Stomach (tissue), 19 donors: ENCODE measurements at places on chromosomes 6 and 20. TPM values are rescaled to one million over a fixed set of nuclear protein-coding genes. Genes with fewer than 3 reads are reported as not detected.

- no peaks in the 10 kb centered on the region for H3K27me3 ChIP-seq
- peak overlapping the region; percentile 70 for H3K4me3 ChIP-seq
- peaks cover 55% of the 10 kb centered on the region for H3K36me3 ChIP-seq
- DNase-seq: no peak
These were observed 120.9 kb upstream of the SLC2A12 start for GRCh38 chr6:134173366-134173725.

DNA sequence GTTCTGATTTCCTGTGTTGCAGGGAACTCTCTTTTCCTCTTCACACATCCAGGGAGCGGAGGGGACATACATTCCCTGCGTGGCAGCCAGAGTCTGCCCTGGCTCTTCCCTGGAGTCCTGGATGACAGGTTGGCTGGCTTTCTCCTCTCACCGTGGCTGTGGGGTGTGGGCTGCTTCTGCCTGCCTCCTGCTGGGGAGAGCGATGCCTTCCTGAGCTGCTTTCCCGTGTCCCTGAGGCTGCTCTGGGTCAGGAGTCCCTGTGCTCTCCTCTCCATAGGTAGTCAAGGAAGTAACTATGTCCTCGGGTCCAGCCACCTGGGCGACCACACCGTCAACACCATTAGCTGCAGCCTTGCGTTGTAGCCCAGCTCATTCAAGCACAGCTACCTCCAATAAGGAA lies 451.7 kb downstream of the QKI start:
- no peak overlapping the region for H3K27ac ChIP-seq
- H3K4me3 ChIP-seq: no peak overlapping the region
- no peaks in the 10 kb centered on the region for H3K36me3 ChIP-seq
- no peaks in the 10 kb centered on the region for H3K27me3 ChIP-seq
- H3K4me1 ChIP-seq: no peaks in the 10 kb centered on the region

DNA sequence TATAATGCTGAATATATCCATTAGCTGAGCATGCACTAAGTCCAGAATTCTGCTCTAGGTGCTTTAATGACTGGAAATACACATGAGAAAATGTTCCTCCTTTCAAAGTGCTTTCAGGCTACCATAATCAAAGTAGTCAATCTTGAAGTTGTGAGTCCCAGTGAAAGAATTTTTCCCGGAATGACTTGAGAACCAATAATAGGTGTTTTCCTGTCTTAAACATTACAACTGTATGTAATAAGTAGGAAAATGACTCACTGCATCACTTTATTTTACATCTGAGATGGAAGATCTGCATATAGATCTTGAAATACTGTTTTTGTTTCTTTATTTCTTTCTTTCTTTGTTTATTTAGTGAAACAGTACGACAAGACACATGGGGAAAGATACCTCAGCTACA lies 437.4 kb upstream of the JAG1 start:
- H3K36me3 ChIP-seq: no peaks in the 10 kb centered on the region
- no peak overlapping the region for H3K27ac ChIP-seq
- DNase-seq: no peak
- peaks cover 3% of the 10 kb centered on the region for H3K4me1 ChIP-seq

GRCh38 chr6:96923871-96924493 lies 546 bp upstream of the KLHL32 start:
- peak overlapping the region; percentile 83 for H3K27ac ChIP-seq
- peak overlapping the region; percentile 65 for H3K4me3 ChIP-seq
- no peak for DNase-seq
- H3K27me3 ChIP-seq: no peaks in the 10 kb centered on the region
- H3K36me3 ChIP-seq: no peaks in the 10 kb centered on the region
- no peaks in the 10 kb centered on the region for H3K4me1 ChIP-seq

- no peak within 1 kb of the TSS for H3K27ac ChIP-seq
- H3K4me1 ChIP-seq: peaks cover 6% of the 10 kb centered on the region
- H3K27me3 ChIP-seq: peaks cover 41% of the 10 kb centered on the region
- no peaks in the 10 kb centered on the region for H3K36me3 ChIP-seq
- DNase-seq: peak; percentile 66
- peak within 1 kb of the TSS; percentile 46 for H3K4me3 ChIP-seq
These were observed at the start of gene KHDRBS2 for GRCh38 chr6:62285612-62286469. Gene KHDRBS2, minus strand, starts transcription at chr6:62286225.

DNA sequence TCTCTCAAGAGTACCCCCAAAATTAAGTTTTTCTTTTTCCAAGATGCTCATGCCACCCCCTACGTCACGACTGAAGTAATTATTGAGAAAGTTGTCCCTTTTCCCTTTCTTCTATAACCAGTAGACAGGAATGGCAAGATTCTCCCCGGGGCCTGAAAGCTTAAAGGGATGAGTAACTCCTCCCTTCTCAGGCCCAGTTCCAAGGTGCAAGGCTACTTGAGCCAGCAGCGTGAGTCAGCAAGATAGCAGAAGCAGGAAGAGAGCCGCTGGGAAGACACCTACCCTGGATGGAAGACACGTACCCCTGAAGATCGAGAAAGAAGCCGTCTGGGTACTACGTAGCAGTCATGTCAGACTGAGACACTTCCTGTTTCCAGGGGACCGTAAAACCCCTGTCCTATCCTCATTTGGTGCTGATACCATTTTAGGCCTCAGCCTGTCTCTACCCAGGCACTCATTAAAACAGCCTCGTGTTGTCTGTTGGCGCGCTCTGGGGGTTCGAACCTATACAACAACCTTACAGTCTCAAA lies 241.0 kb downstream of the ADGRG6 start:
- no peaks in the 10 kb centered on the region for H3K27me3 ChIP-seq
- H3K4me1 ChIP-seq: no peaks in the 10 kb centered on the region
- peak; percentile 43 for DNase-seq
- H3K27ac ChIP-seq: no peak overlapping the region
- H3K4me3 ChIP-seq: no peak overlapping the region

- no peak overlapping the region for H3K4me3 ChIP-seq
- H3K27me3 ChIP-seq: no peaks in the 10 kb centered on the region
- no peak overlapping the region for H3K27ac ChIP-seq
These were observed 126.4 kb downstream of the CEP57L1 start for GRCh38 chr6:109221543-109222195.

DNA sequence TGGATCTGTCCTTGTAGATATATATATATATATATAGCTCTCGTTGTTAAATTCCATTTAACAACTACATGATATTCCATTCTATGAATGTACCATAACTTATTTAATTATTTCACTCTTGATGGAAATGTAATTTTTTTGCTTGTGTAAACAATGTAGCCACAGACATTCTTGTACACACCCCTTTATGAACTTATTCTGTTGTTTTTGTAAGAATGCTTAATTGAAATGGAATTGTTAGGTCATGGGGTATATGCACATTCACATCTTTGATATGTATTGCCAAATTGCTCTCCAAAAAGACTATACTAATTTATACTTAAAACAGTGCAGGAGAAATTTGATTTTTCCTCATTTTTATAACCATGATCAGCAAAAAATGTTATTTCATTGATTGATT lies 67.2 kb downstream of the MAP3K4 start:
- no peak overlapping the region for H3K27ac ChIP-seq
- no peaks in the 10 kb centered on the region for H3K4me1 ChIP-seq
- no peak for DNase-seq
- H3K27me3 ChIP-seq: no peaks in the 10 kb centered on the region

GRCh38 chr6:90720404-90720803 lies 133.5 kb upstream of the MAP3K7 start:
- no peak overlapping the region for H3K4me3 ChIP-seq
- H3K4me1 ChIP-seq: no peaks in the 10 kb centered on the region
- H3K27ac ChIP-seq: no peak overlapping the region

DNA sequence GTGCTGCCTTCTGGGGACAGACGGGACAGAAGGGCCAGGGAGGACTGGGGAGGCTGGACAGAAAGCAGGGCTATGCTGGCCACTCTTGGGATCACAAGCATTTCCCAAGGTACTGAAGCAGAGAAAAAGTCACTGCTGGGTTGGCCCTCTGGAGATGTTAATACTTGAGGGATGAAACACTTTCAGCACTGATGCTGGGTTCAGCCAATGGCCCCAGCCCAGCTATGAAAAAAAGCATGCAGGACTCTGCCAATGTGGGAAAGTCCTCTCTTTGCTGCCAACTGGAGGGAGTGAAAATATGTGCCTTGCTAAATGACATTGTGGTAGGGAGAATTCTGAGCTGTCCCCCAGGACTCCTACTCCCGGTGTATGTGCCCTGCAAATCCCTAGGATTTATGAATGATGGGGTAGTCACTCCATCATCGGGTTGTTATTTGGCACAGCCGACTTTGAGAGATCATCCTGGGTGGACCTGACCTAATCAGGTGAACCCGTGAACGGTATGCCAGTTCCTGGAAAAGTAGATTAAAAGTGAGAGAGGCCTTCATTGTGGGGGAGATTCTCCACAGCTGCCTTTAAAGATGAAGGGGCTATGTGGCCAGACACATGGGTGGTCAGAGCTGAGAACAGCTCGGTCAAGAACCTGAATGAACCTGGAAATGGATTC lies 119.9 kb upstream of the TRAF3IP2 start:
- no peak overlapping the region for H3K27ac ChIP-seq
- no peak overlapping the region for H3K4me3 ChIP-seq
- H3K36me3 ChIP-seq: no peaks in the 10 kb centered on the region
- peaks cover 61% of the 10 kb centered on the region for H3K4me1 ChIP-seq
- DNase-seq: no peak

DNA sequence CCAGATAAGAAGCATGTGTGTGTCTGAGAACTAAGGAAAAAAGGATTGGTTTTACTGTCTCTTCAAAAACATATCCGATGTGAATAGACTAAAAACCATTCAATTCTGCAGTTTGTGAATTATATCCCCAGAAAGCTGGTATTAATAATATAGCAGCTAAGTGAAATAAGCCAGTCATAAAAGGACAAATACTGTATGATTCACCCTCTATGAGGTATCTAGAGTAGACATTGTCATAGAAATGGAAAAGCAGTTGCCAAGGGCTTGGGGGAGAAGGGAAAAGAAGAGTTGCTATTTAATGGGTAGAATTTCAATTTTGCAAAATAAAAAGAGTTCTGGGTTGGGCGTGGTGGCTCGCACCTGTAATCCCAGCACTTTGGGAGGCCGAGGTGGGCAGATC lies 137.5 kb downstream of the ATXN1 start:
- no peaks in the 10 kb centered on the region for H3K27me3 ChIP-seq
- H3K36me3 ChIP-seq: no peaks in the 10 kb centered on the region
- DNase-seq: no peak
- no peak overlapping the region for H3K4me3 ChIP-seq
- no peak overlapping the region for H3K27ac ChIP-seq

DNA sequence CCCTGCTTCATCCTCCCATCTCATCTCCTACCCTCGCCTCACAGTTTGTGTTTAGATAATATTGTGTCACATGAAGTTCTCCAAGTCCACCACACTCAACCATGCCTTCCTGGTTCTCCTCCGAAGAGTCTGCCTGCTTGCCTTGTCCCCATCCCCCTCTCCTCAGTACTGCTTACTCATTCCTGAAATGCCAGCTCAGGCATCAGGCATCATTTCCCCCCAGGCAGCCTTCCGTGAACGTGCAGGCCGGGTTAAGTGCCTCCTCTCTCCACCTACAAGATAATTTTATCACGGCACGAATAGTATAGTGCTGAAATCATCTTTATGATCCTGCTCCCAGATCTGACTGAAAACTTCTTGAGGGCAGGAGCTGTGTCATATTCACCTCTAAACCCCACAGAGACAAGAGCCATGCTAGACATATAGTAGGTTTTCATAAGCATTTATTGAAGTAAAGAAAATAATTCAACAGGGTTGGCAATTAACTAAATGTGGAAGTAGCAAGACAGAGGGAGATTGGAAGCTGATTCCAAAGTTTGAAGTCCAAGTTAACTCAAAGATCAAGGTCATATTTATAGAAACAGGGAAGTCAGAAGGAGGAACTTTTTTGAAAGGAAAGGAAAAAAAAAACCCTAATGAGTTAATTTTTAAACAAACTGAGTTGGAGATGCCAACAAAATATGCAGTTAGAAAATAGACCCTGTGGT lies 48.7 kb upstream of the BMP2 start:
- DNase-seq: no peak
- no peaks in the 10 kb centered on the region for H3K36me3 ChIP-seq
- peak overlapping the region; percentile 45 for H3K27ac ChIP-seq
- no peaks in the 10 kb centered on the region for H3K4me1 ChIP-seq

DNA sequence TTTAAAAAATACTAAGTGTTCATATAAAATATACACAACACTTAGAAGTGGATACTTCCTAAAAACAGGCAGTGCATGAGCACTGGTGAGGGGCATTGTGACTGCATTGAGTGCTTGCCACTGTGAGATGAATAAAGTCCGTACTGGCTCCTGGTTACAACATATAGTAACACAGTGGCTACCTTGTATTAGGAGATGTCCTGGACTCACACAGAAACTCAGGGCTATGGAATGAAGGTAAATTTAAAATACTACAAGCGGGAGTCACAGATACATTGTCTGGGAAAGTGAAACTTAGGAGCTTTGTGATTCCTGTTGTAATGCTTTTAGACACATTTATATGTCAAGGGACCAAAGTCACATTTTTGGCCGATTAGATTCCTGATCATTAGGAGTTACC lies 36.5 kb upstream of the HLA-G start:
- peaks cover 3% of the 10 kb centered on the region for H3K27me3 ChIP-seq
- H3K36me3 ChIP-seq: no peaks in the 10 kb centered on the region
- H3K4me3 ChIP-seq: no peak overlapping the region
- no peak overlapping the region for H3K27ac ChIP-seq
- no peak for DNase-seq
- peaks cover 13% of the 10 kb centered on the region for H3K4me1 ChIP-seq

DNA sequence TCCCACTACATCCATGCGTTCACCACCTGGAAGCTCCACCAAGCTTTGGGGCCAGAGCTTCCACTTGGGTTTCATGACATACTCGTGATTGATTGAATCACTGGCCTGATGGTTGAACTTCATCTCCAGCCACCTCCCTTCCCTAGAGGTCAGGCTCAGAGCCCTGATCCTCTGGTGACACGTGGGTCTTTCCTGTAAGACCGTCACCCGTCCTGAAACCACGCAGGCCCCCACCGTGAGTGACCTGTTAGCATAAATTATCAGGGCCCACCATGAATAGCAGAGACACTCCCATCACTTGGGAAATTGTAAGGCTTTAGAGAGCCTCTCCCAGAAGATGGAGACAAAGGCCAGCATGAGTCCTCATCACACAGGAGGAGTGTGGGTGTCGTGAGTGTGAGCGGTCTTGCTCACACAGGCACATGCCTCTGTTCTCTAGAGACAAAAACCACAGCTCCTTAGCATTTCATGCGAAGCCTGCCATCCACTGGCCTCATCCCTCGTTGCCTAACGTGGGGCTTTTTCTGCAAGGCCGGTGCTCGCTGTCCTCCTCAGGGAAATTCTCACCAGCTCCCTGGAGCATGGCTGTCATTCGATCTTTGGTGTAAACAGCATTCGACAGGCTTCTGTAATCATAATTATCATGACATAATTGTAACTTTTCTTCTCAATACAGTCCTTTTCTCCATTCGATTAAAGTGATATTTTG lies 65.1 kb upstream of the DUSP22 start:
- no peak overlapping the region for H3K4me3 ChIP-seq
- DNase-seq: no peak
- no peaks in the 10 kb centered on the region for H3K36me3 ChIP-seq
- H3K4me1 ChIP-seq: peaks cover 9% of the 10 kb centered on the region
- H3K27me3 ChIP-seq: peaks cover 24% of the 10 kb centered on the region

Gene TCF21
- 15.6 TPM for total RNA-seq

Gene JPH2
- total RNA-seq: 7.6 TPM

Gene TRIM40
- total RNA-seq: not detected

Gene IP6K3
- not detected for total RNA-seq

Gene XRN2
- total RNA-seq: 15.2 TPM

Gene POU3F2
- total RNA-seq: under 0.01 TPM
